ENCODE measurements at places on chromosomes 4 and X.
A peak's percentile ranks its signal among the peaks of the same experiment; 100 is the strongest.

DNA sequence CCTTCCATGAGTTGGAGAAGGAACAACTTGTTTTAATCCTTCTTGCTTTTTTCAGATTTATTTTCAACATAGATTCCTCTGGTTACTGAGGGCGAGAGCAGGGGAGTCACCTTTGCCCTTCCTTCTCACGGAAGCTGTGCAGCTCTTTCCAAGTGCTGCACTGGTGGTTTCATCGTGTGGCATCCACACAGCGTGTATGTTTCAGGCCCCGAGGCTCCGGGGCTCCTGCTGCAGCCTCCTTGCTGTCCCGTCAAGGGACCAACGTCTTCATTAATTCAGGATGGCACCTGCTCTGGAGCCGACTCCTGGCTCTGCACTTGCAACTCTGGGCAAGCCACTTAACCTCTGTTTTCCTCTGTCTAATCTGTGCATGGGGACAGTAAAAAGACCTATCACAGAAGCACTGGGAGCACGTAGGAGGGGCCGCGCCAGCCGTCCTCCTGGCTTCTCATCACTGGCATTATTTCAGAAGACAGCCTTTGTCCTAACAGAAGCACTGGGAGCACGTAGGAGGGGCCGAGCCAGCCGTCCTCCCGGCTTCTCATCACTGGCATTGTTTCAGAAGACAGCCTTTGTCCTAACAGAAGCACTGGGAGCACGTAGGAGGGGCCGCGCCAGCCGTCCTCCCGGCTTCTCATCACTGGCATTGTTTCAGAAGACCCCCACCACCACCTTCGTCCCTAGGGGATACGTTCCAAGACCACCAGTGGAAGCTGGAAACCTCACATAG is 117.8 kb upstream of the NKX1-1 start:
- DNase-seq, result no peak

DNA sequence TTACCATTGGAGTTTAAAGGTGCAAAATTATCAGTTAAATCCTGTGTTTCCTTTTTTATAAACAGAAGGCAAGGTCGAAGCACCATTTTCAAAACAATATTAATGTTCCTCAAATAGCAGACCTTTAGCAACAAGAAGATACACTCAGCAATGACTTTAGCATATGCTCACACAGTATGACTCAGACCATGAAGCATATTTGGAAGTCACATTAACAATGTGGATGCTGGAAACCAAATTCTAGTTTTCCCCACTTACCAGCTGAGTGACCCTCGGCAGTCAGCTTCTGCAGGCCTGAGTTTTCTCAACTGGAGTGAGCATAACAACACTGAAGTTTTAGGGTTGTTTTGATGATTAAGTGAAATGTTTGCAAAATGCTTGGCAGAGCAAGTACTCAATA is 130.5 kb downstream of the ANK2 start:
- DNase-seq, result no peak

DNA sequence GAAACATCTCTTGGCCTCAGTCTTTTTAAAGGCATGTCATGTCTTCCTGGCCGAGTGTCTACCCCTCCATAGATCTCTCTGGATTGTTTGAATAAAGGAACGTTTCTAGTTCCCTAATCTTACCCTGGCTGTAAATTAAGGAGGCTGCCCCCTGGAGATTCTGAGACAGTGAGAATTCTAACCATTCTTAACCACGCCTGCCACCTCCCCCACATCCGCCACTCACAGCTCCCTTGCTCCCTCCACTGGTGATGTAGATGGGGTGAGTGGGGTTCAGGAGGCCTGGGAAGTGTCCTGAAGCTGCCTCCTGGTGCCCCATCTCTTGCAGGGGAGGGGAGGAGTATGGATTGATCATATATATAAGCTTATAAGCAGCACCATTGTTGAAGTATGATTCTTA is 48.0 kb upstream of the TRIM2 start:
- DNase-seq, result no peak

- DNase-seq, result no peak
Observed at GRCh38 chr4:42344749-42345148, 52.5 kb upstream of the SHISA3 start.

- DNase-seq, result no peak
Observed at GRCh38 chrX:54492340-54492739, 3.7 kb downstream of the FGD1 start.

DNA sequence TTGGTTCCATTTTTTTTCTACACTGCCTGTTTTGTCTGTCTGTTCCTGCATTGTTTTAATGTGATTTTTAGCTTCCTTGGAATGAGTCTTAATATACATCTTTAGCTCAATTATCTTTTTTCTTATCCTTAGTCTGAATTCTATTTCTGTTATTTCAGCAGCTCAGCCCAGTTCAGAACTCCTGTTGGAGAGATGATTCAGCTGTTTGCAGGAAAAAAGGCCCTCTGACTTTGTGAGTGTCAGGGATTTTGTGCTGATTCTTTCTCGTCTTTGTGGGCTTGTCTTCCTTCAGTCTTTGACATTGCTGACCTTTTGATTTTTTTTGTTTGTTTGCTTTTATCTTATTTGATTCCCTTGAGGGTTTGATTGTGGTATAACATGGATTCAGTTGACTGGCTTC is 343.2 kb upstream of the TRAM1L1 start:
- DNase-seq, result no peak

- peak; percentile 58 for DNase-seq
Observed at GRCh38 chrX:71254092-71254963, at the start of gene ZMYM3. Gene ZMYM3, minus strand, starts transcription at chrX:71254140. Its CDS starts 885 bp downstream, at chrX:71253255.

DNA sequence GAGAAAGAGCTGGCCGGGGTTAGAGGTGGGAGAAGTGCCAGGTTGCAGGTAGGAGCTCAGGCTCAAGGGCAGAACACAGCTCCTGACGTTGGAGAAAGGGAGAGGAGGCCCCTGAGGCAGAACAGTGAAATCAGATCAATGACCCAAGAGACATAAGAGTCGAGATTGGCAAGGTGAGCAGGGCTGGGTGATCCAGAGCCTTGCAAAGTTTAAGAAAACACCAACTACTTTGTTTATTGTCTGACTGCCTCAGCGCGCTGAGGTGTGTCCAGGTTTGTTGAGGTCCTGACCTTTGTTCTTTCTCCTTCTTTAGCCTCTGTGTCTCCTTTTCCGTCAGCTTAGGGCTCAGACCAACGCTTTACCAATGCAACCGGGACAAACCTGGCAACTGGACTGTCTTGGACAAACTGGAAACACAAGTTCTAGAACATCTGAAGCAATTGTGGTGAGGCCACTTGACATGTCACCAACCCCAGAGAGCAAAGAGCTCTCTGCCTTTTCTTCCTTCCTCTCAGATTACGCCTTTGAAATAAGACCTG is 28.3 kb downstream of the CHRNA9 start:
- no peak for DNase-seq

- DNase-seq, result no peak
Observed at GRCh38 chrX:22032084-22032483, at the start of gene PHEX. Gene PHEX, plus strand, starts transcription at chrX:22032325. Its CDS starts 681 bp downstream, at chrX:22033006.

- no peak for DNase-seq
Observed at GRCh38 chr4:175253184-175253902, 335.2 kb downstream of the ADAM29 start.

Data from stimulated activated CD4-positive, alpha-beta T cell treated with anti-CD3 and anti-CD28 coated beads, Interleukin-12 subunit alpha, Interleukin-12 subunit beta, amount 100 ng/mL, for 24 hours (primary cell).